CD8-positive, alpha-beta memory T cell (primary cell): ENCODE measurements at places on chromosomes 11 and 22.

GRCh38 chr11:123624974-123625373, 29.4 kb downstream of the SCN3B start:
- no peak for DNase-seq

DNA sequence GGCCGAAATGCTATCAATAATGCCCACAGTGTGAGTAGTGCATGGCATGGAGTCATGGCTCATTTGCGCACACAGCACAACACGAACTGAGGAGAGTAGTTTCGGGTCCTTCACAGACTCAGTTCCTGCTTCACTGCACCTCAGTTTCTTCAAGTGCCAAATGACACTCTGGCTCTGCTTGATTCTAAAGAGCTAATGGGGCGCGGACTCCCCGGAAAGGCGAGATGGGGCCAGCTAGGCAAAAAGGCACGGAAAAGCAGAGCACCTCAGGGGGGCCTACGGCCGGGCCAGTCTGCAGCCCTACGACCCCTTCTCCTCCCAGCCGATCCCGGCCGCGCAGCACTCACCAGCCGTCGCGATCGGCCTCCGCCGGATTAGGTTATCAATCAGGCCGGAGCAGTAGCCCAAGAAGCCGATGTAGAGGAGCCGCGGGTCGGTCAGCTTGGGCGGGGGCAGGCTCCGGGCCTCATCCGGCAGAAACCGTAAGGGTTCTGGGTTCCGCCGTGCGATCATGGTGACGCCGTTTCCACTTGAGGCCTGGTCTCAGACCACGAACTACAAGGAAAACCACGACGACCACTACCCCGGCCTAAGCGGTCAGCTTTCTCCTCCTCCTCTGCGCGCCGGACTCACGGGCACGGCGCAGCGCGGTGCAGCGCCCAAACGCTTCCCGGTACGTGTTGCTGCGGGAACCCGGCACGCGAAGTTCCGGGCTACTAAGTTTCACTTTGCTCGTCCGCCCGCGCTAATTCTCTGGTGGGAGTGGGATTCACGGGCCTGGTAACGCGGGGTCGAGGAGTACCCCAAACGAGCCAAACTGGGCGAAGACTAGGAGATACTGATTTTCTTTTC, at the start of gene NDUFC2:
Gene NDUFC2 (minus strand): TSS at position 631 of the 852 bp plus-strand sequence. CDS start 118 bp downstream, at position 513.
- DNase-seq, result peak; percentile 34

GRCh38 chr11:35740061-35740799, 77.7 kb downstream of the TRIM44 start:
- DNase-seq, result no peak

- DNase-seq, result no peak
Measured at GRCh38 chr11:66333220-66333877, 2.9 kb downstream of the RIN1 start.

GRCh38 chr11:93757924-93758865, 16.7 kb downstream of the C11orf54 start:
- no peak for DNase-seq

DNA sequence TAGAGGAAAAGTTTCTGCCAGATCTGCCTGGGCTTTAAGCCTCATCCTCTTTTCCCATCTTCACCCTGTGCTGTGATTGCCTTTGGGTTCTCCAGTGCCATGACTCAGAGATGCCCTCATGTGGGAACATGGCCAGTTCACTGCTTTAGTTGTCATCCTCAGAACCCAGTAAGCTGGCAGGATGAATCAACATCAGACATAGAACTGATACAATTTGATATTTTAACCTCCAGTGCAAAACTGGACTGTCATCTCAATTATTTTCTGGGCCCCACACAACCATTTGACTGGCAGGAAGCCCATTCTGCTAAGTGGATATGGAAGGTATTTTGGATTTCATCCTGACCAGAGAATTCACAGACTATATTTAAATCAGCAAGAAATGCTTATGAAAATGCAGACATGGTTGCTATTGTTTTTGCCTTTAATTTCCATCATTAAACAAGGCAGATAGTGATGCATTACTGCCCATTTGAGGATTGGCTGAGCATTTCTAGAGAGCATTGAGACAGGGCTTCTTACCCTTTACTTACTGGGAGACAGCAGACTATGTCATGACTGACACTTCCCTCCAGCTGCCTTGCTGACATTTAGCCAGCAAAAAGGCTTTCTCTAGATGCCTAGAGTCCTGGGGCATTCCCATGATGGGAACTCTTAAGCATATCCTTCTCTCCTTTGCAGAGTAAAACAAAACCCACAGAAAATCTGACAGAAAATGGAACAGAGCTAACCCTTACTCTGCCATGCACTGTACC, 327.1 kb upstream of the MTNR1B start:
- no peak for DNase-seq

DNA sequence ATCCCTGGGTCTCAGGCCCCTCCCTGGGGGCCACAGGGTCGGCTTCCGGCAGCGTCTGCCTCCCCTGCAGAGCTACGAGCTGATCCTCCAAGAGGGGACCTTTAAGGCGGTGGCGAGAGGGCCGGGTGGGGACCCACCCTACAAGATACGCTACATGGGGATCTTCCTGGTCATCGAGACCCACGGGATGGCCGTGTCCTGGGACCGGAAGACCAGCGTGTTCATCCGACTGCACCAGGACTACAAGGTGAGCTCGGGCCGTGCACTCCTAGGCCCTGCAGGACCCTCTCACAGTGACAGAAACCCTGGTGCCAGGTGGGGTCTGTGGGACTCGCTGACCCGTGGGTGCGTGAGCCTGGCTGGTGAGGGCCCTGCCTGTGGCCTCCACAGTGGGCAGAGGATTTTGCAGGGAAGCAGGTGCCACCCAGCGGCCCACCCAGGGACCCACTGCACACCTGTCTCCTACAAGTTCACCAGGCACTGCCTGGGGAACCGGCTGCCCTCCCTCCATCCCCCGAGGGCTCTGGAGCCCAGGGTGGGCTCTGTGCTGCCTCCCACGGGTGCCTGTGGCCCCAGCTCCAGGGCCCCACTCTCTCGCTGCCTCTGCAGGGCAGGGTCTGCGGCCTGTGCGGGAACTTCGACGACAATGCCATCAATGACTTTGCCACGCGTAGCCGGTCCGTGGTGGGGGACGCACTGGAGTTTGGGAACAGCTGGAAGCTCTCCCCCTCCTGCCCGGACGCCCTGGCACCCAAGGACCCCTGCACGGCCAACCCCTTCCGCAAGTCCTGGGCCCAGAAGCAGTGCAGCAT, 13.7 kb downstream of the MUC5B start:
- no peak for DNase-seq

GRCh38 chr22:37739035-37739434, 42.2 kb downstream of the TRIOBP start:
- DNase-seq, result no peak

- DNase-seq, result no peak
Measured at GRCh38 chr22:24418786-24419474, 8.5 kb upstream of the ADORA2A start.

DNA sequence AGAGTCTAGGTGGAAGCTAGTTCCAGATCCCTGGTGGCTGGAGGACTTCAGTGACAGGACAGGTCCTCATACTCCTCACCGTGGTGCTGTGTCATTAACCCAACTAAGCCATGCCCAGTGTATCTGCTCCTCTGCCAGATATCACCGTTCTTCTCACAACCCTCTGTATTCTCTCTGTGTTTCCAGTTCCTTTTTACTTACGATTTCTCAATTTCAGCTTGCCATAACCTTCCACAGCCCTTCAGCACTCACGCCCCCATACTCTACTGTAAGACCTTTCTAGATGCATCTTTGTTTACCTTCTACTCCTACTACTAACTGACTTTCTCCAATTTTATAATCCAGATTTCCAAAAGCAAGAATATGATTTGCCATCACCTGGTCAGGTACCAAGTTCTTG, 26.1 kb upstream of the RIC3 start:
- no peak for DNase-seq

DNA sequence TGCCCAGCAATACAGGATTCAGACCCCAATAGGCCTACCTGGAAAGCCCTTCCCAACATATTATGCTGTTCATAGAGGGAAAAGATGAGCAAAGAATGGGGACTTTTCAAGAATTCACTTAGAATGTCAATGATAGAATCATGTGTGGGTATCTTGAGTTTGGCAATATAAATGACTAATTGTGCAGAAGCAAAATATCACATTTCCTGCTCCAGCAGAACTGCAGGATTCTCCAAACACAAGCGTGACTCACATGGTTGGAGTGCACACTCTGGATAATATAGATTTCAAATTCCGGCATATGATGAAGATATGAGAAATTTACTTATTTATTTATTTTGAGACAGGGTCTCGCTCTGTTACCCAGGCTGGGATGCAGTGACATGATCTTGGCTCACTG, 12.5 kb upstream of the APOL5 start:
- no peak for DNase-seq

DNA sequence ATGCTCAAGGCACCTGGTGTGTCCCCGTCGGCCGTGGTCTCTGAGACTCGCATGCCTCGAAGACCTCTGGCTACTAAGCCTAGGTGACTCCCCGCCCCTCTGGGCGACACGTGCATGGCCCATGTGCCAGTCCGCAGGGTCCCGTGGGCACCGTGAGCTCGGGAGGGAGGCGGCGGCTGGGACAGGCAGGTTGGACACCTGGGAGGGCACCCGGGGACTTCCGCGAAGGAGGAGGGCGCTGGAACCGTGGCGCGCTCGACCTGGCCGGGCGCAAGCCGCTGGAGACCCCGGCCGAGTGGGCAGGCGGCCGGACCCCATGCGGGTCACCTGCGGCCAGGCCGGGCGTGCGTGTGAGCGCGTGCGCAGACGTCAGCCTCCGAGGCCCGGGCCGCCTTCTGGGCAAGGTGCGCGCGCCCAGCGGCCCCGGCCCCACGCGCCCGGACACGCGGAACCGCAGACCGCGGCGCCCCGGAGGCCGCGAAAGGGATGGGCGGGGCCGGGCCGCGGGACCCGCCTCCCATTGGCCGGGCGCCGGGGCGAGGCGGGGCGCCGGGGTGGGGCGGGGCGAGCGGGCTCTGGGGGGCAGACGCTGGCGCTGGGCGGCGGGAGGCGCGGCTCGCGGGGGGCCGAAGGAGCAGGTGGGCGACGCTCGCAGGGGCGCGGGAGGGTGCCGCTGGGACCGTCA, 579 bp upstream of the RASD2 start:
- DNase-seq, result peak; percentile 66

- DNase-seq, result no peak
Measured at GRCh38 chr11:515131-515530, 8.1 kb upstream of the RNH1 start.

GRCh38 chr22:22882033-22882717, 5.4 kb upstream of the IGLL5 start:
- DNase-seq, result no peak

- DNase-seq, result peak; percentile 48
Measured at GRCh38 chr11:10298342-10298741, 4.3 kb upstream of the SBF2 start.

DNA sequence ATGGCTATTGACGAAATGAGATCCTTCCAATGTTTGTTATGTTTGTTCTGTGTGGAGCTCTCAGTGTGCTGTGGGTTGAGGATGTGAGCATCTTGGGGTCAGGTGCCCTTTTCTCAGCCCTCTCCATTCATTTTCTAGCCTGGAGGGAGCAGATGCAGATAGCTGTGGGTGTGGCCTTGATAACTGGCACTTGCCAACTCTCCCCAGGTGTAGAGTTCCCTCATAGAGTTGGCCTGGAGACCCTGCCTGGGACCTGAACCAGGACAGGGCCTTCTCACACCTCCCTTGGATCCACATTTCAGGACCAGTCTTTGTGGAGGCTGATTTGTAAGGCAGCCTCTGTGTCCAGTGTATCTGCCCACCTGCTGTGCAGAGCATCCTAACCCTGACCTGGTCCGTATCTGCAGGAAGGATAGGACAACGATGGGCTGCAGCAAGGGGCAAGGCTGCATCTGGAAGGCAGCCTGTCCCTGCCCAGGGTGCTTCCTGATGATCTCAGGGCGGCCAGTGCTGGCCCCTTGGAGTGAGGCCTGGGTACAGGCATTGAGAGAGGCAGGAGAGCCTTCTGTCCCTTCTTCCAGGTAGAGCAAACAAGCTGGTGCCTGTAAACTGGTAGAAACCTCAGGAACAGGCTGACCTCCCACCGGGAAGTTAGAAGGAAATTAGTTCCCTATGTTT, 245.9 kb downstream of the TBC1D22A start:
- no peak for DNase-seq

DNA sequence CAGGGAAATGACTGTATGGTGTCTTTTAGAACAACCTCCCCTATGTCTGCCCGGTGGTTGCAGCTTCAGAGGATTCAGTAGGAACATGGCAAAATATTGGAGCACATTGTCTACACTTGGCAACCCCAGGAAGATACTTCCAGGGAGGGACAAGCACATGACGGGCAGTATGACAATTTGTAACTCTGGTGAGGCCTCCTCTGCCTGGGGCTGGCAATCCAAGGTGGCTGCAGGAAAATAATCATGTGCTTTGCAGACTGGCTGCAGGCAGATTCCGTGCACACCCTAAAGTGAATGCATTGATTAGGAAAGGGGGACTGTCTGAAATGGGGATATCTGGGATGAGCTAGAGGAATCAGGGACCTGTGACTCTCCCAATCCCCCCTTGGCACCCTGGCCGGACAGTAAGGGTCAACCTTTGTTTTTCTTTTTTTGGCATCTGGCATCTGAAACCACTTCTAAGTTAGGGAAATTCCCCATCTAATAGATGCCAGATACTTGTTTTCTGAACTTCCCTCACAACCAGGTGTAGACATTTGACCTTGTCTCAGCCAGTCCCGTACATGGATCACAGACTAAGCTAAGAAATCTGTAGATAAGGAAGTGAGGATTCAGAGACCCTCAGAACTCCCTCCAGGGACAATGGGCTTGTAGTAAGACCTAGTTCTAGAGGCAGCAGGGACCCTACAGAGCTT, 10.5 kb upstream of the PHOX2A start:
- no peak for DNase-seq

DNA sequence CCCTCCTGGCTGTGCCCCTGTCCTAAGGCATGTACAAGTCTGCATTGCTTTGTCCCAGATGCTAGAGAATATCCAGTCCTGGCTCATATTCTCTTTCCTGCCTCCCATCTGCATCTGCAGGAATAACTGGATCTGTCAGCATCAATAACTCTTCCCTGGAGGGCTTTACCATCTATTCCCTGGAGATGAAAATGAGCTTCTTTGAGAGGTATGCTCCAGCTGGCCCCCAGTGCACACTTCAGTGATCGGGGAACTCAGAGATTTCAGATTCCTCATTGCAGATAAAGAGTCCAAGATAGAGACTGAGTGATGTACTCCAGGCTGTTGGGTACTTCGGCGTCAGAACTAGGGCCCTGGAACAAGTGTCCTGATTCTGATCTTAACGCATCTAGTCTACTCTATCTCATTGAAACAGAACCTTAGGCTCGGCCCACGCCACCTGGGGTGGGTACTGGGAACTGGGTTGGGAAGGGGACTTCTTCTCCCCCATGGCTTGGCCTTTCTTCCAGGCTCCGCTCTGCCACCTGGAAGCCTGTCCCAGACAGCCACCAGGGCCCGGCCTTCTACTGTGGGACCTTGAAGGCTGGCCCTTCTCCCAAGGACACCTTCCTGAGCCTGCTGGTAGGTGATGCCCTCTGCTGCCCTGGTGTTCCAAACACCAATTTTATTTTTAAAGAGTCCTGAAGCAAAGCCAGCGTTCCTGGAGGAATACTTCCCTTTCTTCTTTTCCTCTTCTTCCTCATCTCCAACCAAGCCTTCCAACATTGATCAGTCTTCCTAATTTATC, 17.8 kb upstream of the GLB1L2 start:
- DNase-seq, result no peak

- DNase-seq, result no peak
Measured at GRCh38 chr11:71189768-71190315, 62.5 kb downstream of the SHANK2 start.

- peak; percentile 74 for DNase-seq
Measured at GRCh38 chr11:73350908-73351636, 25.1 kb upstream of the RELT start.
